ENCODE measurements at places on chromosomes 6 and 20.
A peak's percentile ranks its signal among the peaks of the same experiment; 100 is the strongest.

GRCh38 chr6:15408758-15409157 lies 162.9 kb downstream of the JARID2 start:
- DNase-seq = no peak

GRCh38 chr20:61775423-61775822 lies 290.3 kb downstream of the TAF4 start:
- no peak for DNase-seq

DNA sequence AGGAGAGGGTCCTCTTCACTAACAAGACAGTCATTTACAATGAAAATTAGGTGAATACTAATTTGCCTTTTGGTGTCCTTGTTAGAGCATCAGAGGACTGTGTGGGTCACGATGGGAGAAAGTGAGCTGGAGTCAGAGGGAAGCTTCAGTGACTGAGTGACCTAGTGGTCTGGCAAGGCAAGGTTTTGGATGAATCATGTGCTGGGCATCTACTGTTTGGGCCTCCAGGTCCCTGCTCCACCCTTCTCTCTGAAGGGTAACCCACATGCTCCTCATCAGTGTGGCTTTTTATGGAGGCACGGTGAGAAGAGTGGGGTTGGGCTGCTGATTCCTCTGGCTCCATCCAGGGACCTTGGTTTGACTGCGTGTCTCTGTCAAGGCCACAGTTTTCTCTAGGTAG lies 60.5 kb upstream of the EXOC2 start:
- no peak for DNase-seq

DNA sequence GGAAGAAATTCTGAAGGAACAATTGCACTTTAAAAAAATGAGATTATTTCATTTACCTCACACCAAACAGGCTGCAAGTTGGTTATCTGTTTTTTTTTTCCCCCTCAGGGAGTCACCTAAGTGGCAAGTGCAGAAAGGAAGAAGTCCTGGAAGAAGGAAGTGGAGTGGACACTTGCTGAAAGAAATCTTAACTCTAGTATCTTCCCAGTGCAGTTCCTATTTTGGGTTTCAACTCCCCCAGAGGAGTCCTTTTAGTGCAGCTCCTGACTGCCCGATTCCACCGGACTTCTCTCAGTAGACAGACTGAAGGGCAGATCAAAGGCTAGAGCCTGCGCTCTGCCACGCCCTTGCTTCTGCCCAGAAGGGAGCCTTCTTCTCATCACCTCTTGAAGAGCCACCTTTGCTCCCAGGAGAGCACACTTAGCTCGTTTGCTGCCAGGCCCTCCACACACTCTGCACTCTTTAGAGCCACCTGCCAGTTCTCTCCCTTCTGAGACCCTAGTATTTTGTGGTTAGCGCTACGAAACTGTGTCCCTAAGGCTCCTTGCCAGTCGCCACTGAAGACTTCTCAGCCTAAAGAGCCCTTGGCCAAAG lies 4.9 kb downstream of the MTCL3 start:
- DNase-seq = no peak

- DNase-seq = no peak
These were observed 9.9 kb downstream of the KIAA1755 start for GRCh38 chr20:38250609-38251008.

DNA sequence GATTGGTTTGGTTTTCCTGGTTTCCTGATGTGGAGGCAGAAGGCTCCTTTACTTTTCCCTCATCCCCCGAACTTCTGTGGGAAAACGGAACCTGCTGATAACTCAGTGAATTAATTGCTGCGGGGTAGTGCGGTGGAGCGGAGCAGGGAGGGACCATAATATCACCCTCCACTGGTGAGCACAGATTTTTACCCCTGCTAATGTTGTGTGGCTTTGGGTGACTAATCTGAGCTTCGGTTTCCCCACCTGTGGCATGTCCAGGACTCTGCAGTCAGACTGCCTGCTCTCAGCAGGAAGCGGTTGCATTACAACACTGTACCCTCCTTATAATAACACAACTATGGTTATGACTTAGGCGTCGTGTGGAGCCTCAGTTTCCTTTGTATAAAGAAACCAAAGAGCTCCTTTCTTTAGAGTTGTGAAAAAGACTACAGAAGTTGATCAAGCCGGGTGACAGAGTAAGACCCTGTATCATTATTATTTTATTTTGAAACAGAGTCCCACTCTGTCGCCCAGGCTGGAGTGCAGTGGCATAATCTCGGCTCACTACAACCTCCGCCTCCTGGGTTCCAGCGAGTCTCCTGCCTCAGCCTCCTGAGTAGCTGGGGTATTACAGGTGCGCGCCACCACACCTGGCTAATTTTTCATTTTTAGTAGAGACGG lies 2.2 kb upstream of the ID1 start:
- DNase-seq = peak; percentile 85

DNA sequence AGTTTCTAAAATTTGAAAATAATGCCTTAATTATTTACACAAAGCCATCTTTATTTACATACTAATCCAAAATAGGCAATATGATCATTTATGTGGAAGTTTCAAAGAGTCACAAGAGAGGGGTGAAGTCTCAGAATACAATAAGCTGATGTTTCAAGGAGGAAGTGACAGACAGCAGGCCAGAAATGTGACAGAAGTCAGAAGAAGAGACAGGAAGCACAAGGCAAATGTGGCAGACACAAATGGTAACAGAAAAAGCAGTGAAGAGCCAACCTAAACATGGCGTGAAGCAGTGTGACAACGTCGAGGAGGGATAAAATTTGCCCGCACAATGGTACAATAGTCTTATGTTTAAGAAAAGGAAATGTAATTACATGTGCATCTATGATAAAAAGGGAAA lies 59.8 kb downstream of the SHPRH start:
- DNase-seq = no peak

DNA sequence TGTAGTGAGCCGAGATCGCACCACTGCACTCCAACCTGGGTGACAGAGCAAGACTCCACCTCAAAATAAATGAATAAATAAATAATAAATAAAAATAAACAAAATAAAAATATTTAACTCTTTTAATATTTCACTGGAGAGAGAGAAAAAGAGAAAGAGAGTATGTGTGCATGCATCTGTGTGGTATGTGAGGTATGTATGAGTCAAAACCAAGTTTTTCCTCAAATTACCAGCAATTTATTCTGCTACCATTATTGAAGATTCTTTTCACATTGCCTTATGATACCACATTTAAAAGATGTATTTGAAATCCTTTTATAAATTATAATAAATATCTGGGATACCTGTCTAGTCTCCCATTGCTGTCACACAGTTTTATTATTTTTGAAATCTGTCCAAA lies 122.1 kb downstream of the CD164 start:
- peak; percentile 12 for DNase-seq

DNA sequence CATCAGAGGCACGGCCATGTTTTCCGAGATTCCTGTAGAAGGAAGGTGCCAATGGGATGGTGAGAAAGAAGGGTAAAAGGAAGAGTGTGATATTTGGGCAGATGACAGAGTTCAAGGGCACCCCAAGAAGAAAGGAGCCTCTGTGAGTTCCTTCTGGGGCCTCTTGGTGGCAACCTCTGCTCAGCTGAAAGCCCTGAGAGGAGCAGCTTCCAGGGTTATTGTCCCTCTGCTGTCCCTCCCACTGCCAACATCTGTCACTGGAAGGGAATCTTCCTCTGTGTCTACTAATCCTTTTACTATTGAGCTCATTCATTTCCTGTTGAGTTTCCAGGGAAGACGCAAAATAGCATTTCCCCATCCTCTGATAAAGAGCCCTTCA lies 40.0 kb upstream of the KCNK16 start:
- DNase-seq = no peak

DNA sequence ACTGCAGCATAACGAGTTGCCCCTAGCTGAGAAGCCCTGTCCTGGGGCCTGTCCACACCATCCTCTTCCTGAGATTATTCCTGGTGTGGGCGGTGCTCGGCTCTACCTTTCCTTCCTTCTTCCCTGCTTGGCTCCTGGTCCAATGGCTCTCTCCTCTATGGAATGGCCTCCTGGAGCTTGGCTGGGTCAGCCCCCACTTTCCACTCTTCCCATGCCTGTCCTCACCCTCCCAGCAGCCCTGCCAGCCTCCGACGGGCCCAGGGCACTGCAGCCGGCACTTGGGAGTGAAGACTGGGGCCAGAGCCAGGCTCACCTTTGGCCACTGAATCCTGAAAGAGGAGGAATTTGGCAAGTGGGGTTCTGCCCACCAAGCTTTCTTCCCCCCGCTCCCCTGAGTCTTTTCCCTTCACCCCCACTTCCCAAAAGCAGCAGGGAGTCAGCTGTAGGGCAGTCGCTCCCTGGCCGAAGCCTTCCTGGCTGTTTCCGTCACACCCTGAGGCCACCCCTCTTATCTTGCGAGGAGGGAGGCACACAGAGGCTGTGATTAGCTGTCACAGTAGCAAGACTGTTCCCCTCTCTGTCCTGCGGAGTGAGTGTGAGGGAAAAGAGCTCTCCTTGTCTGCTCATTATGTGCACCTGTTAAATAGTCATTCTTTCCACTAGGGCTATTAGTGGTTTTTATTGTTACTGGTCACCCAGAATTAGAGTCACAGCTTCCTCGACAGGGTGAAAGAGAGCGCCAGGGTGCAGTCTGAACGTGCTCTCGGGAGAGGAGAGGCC lies 6.3 kb upstream of the CDSN start:
- DNase-seq = no peak

- DNase-seq = no peak
These were observed 31.6 kb downstream of the DLL1 start for GRCh38 chr6:170259278-170259677.

DNA sequence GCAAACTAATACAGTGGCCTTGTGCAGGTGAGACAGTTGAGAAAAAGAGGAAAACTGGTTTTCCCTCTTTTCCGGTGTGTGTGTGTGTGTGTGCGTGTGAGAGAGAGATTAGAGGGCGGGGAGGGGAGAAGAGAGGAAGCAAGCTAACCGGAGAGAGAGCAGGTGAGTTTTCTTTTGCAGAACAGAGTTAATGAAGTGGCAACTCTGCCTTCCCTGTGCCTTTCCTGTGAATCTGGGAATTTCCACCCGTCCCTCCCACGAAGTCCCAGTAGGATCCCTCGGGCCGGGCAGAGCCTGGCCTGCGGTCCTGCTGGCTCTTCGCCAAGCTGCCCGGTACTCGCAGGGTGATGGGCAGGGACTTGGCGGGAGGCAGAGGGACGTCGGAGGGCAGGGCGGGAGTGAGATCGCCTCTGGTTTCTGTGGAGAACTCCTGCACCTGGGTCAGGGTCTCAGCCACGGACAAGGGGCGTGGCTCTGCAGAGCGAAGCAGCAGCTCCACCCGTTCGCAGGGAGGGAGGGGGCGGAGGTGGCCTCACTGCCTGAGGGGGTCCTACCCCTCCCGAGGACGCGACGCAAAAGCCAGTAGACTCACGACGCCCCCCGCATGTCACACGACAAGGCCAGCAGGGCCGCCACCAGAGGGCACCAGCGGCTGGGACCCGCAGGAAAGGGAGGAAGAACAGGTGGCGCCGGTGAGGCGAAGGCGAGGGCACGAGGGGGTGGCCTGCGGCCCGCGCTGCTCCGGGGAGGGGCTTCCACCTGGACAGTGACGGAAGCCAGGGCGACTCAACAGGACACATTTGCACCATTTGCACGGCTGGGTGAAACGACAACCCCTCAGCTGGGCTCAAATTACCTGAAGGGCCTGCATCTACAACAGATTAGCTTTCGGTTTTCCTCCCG lies 51.2 kb upstream of the RNF182 start:
- DNase-seq = peak; percentile 45

DNA sequence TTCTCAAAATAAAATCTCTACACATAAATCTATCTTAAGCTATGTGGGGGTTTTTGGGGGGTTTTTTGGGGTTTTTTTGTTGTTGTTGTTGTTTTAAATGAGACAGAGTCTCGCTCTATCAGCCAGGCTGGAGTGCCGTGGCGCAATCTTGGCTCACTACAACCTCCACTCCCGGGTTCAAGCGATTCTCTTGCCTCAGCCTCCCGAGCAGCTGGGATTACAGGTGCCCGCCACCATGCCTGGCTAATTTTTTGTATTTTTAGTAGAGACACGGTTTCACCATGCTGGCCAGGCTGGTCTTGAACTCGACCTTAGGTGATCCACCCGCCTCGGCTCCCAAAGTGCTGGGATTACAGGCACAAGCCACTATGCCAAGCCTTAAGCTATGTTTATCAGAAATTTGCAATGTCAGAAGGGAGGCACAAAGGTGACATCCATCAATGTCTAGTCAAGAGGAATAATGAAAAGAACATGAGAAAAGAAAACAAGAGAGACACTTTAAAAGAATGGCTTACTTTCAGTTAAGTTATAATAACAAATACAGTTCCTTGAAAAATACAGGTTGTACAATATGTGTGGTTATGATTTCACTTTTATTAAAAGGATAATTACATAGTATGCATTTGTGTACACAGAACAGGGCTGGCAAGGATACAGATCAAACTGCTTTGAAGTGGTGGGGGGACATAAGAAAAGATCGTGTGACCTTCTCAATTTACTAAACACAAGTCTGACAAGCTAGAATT lies 28.6 kb downstream of the SLC23A2 start:
- DNase-seq = no peak

DNA sequence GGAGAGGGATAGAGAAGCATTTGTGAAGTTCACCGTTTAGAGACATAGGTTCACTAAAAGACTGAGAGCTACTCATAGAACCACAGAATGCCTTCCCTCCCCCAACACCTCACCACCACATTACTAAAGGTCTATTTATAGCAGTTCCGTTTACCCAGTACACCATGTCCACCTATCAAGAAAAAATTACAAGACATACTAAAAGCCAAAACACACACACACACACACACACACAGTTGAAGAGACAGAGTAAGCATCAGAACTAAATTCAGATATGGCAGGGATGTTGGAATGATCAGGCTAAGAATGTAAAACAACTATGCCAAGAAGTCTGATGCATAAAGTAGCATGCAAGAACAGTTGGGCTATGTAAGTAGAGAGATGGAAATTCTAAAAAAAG lies 52.3 kb downstream of the SLC22A3 start:
- no peak for DNase-seq
